SW 1271 (cell line): ENCODE measurements at places on chromosomes 4 and X.

GRCh38 chrX:41142130-41142910 lies 57.1 kb downstream of the USP9X start:
- no peak for DNase-seq

GRCh38 chr4:2961811-2962441 lies 1.3 kb downstream of the NOP14 start:
- peak; percentile 18 for DNase-seq

DNA sequence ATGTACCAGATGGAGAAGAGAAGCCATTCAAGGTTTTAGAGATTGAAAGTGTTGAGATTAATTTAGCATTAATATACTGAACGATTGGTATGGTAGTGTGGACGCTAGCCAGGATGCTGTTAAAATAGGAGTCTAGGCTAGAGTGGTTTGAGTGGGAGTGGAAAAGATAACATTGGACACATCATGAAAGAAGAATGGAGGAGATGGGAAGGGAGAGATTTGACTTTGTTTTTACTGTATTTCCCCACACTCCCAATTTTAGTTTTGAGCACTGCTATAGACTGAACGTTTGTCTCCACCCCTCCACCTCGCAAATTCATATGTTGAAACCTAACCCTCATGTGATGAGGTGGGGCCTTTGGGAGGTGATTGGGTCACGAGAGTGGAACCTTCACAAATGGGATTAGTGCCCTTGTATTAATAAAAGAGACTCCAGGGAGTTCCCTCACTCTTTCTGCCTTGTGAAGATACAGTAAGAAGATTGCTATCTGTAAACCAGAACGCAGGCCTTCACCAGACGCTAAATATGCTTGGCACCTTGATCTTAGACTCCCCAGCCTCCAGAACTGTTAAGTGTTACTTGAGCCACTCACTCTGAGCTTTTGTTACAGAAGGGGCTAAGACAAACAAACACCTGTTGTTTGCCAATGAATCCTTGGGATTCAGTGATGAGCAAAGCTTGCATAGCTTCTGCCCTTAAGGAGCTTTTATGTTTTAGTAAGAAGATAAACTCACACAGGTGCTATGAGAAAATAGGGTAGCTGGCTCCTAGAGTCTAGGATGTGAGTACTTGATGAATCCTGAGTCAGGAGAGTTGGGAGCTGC lies 25.8 kb downstream of the USP9X start:
- DNase-seq: no peak

GRCh38 chr4:21869978-21870745 lies 78.4 kb downstream of the KCNIP4 start:
- no peak for DNase-seq

- DNase-seq: no peak
Measured at GRCh38 chr4:2093265-2093664, 34.1 kb downstream of the NAT8L start.

- no peak for DNase-seq
Measured at GRCh38 chr4:139840773-139841172, 175.2 kb downstream of the MGST2 start.

- no peak for DNase-seq
Measured at GRCh38 chrX:43333543-43333942, 322.6 kb upstream of the MAOA start.

- DNase-seq: no peak
Measured at GRCh38 chr4:95183656-95184408, 364.9 kb downstream of the UNC5C start.

GRCh38 chrX:136210243-136210642 lies 41.0 kb downstream of the MAP7D3 start:
- DNase-seq: no peak

GRCh38 chrX:23497919-23498318 lies 163.3 kb downstream of the PTCHD1 start:
- no peak for DNase-seq

- no peak for DNase-seq
Measured at GRCh38 chr4:107997794-107998193, 8.1 kb downstream of the HADH start.

DNA sequence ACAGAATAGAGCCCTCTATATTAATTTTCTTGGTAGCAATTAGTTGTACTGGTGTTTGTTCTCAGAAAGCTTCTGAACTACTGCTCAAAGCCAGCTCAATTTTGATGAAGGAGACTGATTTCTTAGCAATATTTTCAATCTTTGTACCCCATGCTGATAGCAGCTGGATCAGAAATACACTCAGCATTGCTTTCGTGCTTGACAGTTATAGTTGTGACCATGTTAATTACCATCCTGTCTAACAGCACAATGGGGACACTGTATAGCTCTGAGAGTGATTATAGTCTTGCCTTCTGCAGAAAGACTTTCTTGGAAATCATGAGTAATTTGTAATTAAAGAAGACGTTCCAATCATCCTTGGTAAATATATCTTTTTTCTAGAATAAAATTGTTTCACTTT lies 79.7 kb upstream of the GNPDA2 start:
- no peak for DNase-seq

DNA sequence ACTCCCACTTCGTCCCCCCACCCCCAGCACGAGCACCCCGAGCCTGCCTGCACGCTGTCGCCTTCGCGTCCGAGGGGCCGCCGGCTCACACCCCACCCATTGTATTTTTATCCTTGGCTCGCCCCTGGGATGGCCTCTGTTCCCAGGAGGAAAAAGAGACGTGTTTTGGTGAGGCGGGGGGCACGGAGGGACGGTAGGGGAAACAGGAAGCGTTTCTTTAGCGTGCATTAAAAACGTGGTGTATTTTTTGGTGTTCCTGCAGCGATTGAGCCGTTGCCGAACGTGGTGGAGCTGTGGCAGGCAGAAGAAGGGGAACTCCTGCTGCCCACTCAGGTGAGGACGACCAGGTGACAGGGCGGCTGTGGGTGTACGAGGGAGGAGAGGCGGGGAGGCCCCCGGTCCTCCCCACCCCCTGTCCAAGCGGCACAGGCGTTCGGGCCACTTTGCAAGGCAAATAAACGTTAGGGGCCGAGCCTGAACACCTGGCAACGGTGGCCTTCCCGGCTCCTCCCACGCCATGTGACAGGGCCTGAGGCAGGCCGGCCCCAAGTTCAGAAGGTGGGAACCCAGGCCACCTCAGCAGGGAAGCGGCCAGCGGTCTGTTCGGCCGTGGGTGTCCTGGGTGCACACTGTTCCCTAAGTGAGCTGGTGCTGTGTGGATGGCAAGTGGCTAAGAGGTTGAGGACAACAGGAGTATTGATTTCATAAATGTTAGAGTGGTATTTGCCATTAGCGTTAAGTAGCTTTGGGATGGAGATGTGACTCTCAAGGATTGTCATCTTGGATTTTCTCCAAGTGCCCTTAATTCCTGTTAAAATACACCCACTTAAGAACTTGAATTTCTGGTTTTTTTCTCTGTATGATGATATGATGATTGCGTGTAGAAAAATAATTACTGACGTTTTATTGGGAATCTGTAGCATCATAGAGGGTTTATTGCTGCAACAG lies 1.1 kb downstream of the TMEM131L start:
- no peak for DNase-seq

DNA sequence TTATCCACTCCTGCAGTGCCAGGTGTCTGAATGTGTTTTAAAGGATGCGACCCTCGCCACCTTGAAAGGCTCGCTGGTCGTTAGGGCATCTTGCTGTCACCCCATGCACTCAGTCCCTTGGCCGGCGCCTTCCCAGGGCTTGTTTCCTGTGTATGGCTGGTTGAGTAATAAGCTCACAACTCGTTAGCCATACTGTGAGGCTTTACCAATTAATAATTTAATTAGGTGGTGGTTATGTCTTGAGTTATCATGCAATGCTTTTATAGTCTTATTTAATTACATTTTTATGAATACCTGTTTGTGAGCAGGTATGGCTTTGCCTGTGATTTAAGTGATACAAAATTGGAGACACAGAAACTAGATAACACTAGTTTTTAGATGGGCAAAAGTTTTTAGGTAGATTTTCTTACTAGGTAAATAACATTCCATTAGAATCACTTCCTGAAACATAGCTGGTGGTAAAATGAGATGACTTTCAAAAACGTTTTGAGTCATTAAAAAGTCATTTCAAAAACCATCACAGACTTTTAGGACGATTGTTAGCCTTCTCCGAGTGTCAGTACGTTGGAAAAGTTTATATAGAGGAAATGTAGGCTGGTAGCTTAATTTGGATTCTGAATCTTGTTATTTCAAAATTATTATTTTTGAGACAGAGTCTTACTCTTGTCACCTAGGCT lies 18.2 kb downstream of the PTTG2 start:
- peak; percentile 51 for DNase-seq

DNA sequence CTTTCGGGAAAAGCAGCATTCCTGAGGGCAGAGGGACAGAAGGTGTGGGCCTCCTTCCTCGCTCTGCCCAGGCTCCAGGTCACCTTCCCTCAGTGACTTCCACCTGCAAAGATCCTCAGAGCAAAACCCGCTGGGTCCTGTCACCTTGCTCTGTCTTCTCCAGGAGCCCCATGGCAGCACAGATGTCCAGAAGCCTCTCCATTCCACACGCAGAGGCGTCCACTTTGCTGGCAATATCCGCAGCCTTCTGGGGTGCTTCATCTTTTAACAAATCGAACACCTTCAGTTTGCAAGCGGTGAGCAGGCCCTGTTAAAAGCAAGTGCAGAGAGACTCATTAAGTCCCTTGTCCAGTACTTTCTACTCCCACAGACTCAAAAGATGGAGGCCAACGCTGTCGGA lies 27.3 kb downstream of the ASMTL start:
- no peak for DNase-seq

GRCh38 chrX:153673428-153674218 lies at the start of gene PNCK:
Gene PNCK (minus strand): TSS chrX:153673813. CDS start chrX:153673076, 737 bp downstream.
- no peak for DNase-seq

GRCh38 chrX:71618303-71618721 lies at the start of gene CXCR3:
Gene CXCR3 (minus strand): TSS chrX:71618511. CDS start chrX:71618449, 62 bp downstream.
- DNase-seq: no peak

DNA sequence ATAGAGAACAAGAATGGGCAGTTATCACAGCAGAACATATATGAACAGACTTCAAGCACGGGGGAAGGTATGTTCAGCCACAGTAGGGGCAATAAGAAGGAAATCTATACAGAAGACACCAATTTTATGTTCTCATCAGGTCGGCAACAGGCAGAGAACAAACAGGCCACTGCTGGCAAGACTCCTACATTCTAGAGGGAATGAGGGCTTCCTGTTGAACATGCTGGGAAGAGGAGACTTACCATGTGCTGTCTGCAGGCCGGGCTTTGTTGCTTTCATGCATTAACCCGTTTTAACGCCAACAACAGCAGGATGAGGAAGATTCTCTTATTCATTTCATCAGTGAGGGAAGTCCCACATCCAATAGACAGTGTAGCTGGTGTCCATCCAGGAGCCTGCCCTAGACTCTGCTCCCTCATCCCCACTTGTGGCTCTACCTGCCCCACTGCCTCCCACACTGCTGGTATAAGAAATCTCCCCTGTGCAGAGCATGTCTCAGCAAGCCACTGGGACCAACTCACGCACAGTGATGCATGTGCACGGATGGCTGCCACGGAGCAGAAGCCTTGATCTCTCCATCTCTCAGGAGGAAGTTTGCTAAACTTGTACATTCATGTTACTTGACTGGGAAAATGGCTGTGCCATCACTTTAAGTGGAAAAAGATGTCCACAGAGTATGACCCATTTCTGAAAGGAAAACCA lies 84.5 kb downstream of the ACOX3 start:
- DNase-seq: no peak

DNA sequence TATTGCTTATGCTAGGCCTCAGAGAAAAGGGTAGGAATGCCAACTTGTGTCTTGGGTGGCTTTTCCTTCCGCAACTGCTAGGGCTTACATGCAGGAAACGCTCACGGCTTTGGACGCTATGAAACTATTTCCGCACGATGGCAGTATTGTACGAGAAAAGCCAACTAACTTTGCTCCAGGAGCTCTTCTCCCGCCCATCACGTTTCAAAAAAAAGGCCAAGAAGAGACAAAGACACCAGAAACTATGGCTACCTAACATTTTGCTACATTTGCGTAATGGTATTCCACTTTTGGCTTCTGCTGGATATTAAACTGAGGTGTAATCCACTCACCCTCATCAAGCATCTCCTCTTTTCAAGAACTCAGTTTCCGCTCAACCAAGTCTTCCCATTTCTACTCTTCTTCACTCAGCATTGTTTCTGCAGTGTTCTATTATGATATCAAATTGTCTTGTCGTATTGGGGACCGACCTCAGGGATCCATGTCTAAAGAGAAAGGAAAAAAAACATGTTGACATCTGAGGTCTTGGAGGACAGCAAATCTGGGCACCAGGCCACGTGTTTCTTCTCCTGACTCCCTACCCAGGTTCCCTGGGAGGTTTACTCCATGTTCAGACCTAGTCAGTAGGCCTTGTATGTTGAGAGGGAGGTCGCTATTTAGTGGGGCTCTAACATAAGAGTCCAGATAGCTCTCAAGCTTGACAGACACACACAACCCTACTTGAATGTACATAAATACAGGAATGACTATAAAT lies 239.4 kb upstream of the STK26 start:
- no peak for DNase-seq

GRCh38 chrX:38746102-38746501 lies 55.2 kb upstream of the MID1IP1 start:
- DNase-seq: no peak

- DNase-seq: no peak
Measured at GRCh38 chr4:148091896-148092295, 350.3 kb downstream of the NR3C2 start.

DNA sequence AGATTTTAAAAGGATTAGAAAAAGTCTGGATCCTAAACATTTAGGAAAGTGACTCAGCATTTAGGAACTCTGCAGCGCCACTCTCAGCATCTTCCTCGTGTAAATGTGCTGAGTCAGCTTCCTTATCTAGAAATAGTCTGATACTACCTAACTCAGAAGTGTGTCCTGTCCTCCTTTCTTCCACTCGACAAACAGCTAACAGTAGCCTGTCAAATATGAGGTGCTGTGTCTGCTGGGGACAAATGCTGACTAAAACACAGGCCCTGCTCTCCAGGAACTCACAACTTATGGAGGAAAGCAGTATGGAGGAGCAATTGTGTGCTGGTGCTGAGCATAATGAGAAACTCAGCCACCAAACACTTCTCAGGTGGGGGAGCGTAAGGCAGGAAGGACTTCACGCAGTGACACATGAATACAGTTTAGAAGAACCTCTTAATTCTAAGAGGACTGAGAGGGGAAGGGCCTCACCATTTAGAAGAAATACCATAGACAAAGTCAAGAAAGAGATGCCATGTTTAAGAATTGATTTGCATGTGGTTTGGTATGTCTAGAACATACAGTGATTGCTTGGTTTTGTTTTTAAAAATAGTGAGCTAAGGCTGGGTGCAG lies 125.3 kb downstream of the SOWAHB start:
- peak; percentile 54 for DNase-seq

GRCh38 chrX:107686026-107686425 lies 57.7 kb downstream of the PRPS1 start:
- no peak for DNase-seq

DNA sequence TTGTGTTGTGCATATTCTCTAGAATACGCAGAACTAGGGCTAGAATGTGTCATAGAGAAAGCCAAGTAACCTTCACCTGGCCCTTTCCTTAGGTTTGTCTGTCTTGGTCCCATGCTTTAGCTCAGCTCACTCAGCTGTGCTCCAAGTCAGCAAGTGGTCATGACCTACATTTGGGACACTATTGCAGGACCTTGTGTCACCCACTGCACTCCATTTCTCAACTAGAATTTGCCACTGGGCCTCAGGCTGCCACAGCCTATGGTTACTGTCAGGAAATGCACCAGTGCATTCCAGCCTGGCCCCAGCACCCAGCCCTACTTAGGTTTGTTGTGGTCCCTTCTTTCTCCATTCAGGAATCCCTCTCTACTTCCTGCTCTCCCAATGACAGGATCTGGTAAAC lies 7.7 kb upstream of the FGG start:
- DNase-seq: no peak

GRCh38 chrX:16992445-16992844 lies 46.0 kb downstream of the REPS2 start:
- no peak for DNase-seq

- no peak for DNase-seq
Measured at GRCh38 chrX:46165411-46165810, 379.8 kb downstream of the ZNF674 start.

GRCh38 chr4:124904723-124905388 lies 192.3 kb upstream of the ANKRD50 start:
- no peak for DNase-seq
